ENCODE measurements at places on chromosomes 1 and 21.

DNA sequence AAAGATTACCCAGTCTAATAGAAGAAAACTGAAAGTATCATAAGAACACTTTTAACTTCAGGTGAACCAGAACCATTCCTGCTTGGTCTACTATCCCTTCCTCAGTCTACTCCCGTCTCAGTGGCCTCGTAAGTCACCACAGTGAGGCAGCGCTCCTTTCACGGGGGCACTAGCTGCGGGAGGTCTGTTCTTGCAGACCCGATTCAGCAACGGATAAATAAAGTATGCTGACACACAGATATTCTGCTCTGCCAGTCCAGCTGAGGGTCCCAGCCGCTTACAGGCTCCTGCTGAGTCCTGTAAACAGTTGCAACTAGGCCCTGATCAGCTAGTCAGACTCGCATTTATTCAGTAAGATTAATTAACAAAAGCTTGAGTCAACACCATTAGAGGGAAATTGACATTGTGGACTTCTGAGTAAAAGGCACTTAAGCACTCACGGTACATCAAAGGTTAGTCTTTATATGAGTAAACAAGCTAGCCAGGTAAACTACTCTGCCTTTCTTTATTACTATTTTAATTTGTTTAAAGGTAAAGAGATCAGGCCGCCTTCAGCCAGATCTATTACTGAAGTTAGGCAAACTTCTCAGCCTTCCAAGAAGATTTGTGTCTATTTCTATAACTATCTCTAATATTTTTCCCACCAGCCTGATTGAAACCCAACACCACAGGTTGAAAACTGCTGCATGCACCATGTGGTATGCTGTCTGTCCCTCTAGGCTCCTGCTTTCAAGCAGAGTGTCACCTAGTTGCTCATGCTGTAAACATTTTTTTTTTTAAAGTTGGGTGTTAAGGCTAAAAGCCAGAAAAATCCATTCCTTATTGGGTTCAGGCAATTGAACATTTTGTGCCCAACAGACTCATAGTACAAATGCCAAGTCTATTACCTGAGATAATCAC, 87.7 kb downstream of the INTS7 start:
- no peak for ATAC-seq

DNA sequence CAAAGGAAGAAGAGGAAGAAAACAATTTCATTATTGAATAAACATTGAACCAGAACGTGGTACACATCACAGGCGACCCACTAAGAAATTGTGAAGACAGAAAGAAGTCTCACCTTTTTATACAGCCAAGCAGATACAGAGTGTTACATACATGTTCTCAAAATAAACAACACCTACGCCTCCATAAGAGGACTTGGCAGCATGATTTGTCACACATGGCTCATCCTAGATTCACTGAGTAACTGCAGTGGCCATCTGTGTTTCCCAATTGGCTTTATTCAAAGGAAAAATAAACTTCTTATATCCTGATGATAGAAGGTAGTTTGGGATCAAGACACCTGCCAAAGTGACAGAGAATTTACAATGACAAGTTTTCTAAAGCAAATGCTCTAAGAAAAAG, 7.6 kb upstream of the KRTAP19-8 start:
- ATAC-seq, result no peak

DNA sequence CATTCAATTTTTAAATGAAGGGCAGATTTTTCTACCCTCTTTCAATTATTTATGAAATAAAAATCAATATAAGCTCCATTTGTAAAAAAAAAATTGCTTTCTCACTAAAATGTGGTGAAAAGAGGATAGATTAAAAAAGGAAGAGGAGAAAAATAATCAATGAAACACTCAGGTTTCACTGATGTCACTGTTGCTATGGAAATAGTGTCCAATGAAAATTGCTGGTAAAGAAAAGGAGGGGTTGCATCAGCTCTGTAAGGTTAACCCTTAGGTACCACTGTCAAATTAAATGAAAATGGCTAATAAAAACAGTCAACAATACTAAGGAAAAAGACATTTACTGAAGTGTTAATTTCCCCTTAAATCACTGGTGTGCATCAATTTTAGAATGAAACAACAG, 91.6 kb upstream of the TTC39A start:
- no peak for ATAC-seq

DNA sequence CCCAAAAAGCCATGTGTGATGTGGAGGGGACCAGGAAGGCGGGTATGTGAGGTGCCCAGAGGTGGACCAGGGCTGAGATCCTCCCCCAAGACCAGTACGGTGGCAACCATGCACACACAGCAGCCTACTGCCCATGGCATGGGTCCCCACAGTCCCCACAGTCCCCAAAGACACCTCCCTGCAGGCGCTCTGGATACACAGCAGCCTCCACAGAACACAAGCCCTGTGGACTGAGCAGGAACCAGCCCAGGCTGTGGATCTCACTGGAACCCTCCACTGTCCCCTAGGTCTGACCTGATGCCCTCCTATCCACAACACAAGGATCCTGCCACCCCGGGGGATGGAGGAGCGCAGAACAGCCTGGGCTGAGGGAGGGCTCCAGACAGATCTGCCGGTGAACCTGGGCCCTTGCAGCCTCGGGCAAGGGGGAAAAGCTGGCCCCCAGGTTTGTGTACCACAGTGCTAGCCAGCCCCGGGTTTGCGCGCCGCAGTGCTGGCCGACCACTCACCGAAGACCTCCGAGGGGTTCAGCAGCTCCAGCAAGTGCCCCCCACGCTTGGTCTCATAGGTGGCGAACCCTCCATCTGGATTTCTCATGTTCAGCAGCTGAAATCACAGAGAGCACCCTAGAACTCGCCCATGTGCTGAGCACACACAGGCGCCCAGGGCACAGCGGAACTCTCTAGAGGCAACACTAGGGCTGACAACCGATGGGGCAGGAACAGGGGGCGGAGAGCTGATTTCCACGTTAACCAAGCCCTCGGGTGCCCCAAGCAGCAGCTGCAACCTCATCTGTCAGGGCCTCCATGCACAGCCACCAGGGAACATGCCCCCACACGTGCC, 22.1 kb upstream of the SPATC1L start:
- no peak for ATAC-seq

DNA sequence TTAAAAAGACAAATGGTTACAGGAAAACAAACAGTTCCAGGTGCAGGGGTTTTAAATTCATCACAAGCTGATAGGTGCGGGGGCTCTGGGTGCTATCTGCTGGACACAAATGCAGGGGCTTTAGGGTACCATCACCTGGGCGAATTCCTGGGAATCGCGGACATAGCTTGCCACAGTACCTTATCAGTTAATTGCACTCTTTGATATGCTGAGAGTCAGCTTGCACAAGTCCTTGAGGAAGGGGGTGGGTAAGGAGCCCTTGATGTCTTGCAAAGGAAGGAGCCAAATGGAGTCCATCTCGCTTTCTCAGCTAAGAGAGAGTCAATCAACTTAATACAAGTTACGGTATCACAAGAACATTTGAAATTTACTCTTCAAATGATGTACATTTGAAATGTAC, 25.4 kb upstream of the TMEM54 start:
- ATAC-seq, result no peak

All from esophagus mucosa (tissue), 1 donor.